ENCODE measurements at places on chromosomes 2 and 18.

- DNase-seq = peak; percentile 46
Observed at GRCh38 chr2:60925994-60926740, 44.8 kb downstream of the REL start.

DNA sequence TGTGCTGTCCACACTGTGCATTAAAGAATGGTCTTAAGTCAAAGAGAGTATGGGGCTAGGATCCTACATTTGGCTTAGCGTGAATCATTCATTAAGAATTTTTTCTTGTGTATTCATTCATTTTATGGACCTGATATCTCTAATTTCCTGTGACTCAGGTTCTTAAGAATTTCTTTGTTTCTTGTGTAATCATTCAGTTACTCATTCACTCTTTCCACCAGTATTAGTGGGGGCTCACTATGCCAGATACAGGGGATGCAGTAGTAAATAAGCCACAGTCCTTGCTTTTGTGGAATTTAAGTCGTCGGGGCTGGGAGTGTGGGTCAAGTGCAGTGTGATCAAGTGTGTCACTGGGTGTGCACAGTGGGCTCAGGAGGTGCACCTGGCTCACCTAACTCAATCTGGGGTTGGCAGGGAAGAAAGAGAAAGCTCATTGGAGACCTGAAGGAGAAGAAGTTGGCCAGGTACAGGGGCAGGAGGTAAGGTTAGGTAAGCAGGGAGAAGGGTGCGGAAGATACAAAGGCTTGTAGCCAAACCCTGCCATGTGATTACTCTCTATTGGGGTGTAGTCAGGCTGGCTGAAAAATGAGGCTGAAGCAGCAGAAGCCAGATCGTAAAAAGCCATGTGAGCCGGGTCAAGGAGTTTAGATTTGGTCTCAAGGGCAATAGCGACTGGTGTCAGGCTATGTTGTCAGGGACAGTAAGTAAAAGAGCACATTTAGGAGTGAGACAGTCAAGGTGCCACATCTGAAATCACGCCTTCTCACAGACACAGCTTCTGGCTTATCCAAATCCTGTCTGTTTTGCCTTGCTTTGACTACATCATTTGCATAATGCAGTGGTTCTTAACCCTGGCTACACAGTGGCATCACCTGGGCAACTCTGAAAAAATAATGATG, 67.2 kb downstream of the KCTD1 start:
- no peak for DNase-seq

- DNase-seq = peak; percentile 64
Observed at GRCh38 chr18:67359873-67360838, 156.4 kb downstream of the DSEL start.

DNA sequence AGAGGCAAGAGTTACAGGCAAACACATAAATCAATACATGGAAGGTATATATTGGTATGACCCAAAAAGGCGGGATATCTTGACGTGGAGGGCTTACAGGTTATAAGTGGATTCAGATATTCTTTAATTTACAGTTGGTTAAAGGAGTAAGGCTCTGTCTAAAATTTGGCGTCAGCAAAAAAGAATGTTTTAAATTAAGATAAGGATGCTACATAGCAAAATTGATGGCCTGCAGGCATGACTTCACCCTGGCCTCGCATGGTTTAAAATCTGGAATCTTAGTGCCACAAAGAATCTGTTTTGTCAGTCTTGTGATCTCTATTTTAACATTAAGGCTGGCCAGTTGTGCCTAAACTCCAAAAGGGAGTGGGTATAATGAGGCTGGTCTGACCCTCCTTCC, 58.4 kb upstream of the REL start:
- no peak for DNase-seq

GRCh38 chr2:236866542-236867340, 218.9 kb upstream of the COPS8 start:
- DNase-seq = no peak

DNA sequence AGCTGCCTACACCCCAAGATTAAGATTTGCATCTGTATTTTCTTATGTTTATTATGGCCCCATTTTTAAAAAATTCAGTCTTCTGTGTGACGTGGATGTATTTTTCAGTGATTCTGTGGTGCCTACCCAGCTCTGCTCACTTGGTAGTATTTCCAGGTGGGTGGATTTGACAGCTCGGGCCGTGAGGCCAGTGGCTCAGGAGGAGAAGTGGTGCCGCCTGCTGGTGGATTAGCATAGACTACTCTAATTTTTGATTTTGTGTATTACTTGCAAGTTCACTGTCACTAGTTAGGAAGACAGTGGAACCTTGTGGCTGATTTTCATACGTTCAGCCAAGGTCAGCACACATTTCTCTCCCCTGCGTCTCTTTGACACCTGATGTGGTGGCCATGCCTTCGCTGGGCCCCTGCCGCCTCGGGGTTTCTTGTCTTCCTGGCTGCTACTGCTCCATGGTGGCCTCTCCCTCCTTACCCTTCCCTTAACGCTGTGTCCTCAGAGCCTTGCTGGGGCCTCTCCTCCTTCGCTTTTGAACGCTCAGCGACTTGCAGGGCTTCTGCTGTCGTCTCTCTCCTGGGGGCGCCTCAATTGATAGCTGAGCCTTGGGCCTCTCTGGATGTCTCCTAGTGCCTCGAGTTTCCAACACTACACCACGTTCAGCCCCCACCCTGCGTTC, 89.4 kb downstream of the DGKD start:
- DNase-seq = no peak

DNA sequence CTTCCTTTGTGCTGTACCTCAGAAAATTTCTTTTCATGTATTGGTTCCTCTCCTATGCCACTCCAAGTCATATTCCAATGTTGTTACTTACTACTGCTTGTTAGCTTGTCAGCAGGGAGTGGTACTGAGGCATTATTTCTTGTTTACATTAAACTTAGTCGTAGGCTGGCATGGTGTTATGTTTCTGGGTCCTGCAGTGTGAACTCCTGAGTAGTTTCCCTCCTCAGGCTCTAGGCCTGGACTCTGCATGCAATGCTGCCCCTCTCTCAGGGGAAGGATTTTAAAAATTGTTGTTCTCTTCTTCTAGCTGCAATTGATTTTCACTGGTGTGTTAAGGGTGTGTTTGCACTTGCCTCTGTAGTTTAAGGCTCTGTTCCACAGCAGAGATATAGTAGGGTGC, 671.6 kb downstream of the PLCL1 start:
- DNase-seq = no peak

GRCh38 chr18:27964811-27965210, 212.1 kb downstream of the CDH2 start:
- DNase-seq = no peak

GRCh38 chr2:239035361-239035814, 187.5 kb downstream of the TWIST2 start:
- DNase-seq = no peak

DNA sequence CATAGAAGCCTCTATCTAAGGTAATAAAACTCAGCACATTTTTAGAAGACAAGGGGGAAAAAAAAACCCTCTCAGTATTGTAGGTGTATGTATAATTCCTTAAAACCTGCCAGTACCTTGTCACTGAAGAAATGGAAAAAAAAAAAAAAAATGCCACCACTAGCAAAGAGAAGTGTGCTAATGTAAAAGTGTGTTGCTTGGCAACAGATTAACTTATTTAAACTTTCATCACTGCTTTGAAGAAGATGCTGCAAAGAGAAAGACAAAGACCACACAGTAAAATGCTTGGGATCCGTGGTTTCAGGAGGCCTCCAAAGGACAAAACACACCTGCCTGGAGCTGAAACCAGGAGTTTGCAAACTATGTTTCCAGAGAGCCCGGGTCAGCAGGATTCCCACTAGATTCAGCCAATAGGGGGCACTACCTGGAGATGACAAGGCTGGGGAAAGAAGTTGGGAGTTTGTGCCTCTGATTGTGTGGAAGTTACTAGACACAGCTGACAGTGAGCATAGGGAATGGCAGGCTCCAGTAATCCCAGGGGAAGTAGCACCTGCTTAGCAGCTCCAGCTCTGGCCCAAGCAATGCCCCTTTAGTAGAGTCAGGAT, 169.1 kb upstream of the TRIB2 start:
- DNase-seq = no peak

DNA sequence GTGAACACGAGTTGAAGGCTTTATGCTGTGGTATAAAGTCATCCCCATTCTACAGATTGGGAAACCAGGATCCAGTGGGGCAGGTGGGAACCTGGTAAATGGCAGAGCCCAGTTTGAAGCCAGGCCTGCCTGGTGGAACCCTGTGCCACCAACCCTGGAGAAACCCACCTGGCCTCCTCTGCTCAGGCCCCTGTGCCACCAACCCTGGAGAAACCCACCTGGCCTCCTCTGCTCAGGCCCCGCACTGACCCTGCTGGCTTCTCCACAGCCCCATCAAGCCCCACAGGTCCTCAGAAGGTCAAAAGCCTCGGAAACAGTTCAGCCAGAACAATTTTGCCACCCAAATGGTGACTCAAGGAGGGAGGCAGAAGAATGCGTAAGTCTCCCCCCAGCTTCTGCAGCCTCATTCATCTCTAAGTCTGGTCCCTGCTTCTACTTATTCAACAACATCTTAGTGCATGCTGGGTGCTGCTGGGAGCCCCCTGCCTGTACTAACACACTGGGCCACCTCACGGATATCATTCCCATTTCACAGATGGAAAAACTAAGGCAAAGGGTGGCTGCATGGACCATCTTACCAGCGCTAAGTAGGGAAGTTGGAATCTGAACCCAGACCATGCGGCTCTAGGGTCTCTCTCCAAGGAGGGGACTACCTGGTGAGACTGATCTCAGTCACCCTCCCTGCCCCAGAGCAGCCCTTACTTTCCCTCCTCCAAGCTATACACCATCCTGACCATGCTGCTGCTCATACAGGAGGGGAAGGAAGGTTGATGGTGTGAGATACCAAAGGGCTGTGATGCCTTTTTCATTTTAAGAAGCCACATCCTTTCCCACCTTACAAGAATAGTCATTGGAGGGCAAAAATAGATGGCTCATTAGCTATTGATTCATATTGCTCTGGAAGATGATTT, 93.7 kb upstream of the ID2 start:
- DNase-seq = no peak

DNA sequence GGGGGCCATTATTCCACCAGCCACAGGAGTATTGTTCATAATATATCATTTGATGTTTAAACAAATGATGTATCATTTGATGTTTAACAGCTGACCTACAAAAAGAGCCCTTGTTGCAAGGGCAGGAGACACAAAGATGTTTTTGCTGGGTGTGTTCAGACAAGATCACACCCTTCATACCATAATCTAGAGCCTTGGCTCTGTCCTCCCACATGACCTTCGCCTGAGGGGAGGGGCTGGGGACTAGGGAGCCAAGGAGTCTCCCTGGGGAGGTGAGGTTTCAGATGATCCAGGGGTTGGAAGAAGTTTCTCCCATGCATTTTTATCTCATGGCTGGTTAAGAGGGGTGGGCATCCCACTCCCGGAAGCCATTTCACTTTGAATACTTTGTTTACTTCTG, 33.5 kb downstream of the CDC42EP3 start:
- DNase-seq = no peak

DNA sequence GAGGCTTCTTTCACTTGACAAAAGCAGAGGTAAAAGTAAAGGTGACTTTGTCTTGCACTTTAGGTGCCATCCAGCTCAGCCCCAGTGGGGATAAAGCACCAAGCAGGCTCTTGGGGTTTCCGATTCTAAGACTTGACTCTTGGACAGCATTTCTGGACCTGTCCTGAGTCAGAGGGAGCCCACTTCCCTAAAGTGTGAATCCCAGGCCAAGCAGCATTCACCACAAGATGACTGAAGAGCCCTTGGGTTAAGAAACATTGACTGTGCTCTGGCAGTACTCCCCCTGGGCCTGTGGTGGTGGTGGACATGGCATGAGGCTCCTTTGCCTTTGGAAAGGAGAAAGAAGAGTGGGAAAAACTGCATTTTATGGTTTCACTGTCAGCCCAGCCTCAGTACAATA, 638.0 kb upstream of the VRK2 start:
- DNase-seq = no peak

- no peak for DNase-seq
Observed at GRCh38 chr2:45334205-45334604, 276.9 kb downstream of the SRBD1 start.

DNA sequence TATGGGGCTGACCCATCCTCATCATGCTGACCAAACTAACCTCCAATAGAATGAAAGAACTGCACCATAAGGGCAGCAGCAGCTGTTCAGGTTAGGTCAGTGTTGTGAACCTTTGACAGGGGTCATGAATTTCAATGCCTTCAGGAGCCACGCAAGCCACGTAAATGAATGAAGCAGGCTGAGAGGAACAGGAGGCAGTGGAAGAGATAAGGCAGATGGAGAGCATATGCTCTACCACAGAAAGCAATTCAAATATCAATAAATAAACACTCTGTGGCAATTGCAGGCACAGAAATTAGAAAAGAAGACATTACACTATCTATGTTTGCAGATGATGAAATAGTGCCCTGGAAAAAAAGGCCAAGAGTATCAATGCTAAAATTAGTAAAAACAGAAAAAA, 56.3 kb downstream of the SCG2 start:
- no peak for DNase-seq

DNA sequence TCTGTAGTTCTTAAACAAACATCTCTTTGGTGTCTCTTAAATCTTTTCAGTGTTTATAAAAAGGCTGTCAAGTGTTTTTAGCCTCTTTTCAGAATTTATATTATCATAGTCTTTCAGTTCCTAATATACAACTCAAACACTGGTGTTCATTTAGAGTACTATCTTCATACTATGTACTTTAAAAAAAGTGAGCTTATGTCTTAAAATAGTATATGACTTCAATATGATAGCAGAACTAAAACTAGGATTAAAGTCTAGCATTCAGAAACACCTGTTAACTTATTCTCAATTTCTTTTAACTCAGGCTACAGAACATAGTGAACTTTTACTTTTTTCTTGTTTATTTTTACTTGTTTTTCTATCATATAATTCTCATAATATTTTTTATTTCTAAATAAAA, 14.7 kb upstream of the IKZF2 start:
- DNase-seq = no peak

GRCh38 chr2:176087330-176088047, 3.7 kb upstream of the EVX2 start:
- no peak for DNase-seq

GRCh38 chr2:28580078-28580477, 84.2 kb downstream of the PLB1 start:
- DNase-seq = no peak

- DNase-seq = no peak
Observed at GRCh38 chr2:218137514-218137913, 11.7 kb downstream of the CXCR2 start.

GRCh38 chr2:190927301-190927700, 46.7 kb downstream of the GLS start:
- no peak for DNase-seq

DNA sequence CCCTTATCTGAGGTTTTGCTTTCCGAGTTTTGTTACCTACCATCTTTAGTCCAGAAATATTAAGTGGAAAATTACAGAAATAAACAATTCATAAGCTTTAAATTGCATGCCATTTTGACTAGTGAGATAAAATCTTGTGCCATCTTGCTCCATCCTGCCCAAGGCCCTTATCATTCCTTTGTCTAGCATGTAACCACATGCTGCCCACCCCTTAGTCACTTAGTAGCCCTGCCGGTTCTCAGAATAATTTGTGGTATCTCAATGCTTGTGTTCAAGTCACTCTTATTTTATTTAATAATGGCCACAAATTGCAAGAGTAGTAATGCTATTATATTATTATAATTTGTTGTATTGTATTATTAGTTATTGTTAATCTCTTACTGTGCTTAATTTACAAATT, 36.8 kb upstream of the VPS54 start:
- no peak for DNase-seq
